ENCODE measurements at places on chromosomes 12 and 14. TPM values are rescaled to one million over a fixed set of nuclear protein-coding genes. Genes with fewer than 3 reads are reported as not detected.

GRCh38 chr14:49287004-49287403, 299.2 kb downstream of the RPS29 start:
- DNase-seq = no peak

DNA sequence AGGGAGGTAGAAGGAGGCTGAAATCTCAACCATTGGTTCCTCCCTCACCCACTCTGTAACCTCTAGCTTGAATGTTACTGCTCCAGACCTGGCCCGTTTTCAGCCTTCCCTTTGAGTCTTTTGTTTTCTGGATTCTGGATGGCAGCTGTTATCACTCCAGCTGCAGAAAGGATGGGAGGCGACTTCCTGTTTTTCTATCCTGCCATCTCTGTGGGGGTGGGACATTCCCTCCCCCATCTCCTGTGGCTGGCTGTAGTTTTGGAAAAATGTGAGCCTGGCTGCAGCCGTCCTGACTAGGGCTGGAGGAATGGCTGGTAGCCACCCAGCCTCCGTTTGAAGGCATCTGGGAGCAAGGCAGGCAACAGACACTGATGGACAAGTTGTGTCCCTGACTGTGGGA, 2.9 kb upstream of the PPFIBP1 start:
- no peak for DNase-seq

DNA sequence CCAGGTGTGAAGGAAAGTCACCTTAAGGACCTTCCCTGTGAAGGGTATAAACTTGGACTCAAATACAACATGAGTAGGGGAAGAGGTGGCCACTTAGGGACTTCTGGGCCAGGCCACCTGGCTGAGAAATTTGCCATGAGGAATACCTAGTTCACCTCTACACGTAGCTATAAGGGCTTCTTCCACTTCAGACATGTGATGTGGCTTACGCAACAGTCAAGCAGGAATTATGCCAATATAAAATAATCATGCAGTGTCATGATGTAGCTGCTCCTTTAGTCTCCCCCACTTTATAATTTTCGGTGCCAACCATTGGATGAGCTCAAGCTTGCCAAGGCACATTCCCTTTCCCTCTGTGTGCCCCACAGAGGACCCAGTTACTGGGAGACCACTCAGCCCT, 166.6 kb upstream of the BCL2L14 start:
- DNase-seq = no peak

DNA sequence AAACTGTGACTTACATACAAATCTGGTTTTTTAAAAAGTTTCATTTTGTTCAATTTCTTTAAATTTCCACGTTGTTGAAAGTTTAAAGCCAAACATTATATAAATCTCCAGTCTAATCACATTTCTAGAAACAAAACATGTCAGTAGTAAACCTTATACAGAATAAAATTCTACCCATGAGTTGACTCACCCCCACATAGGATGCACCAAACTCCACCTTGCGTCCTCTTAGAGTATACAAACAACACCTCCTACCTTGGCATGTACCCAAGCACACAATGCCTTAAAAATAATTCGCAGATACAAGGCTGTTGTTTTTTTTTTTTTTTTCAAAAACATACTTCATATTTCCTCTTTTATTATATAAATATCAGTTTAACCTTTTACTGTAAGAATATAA, 3.3 kb downstream of the FBXL14 start:
- no peak for DNase-seq

ZNF84 gene
- polyA plus RNA-seq = 4.7 TPM

COA8 gene
- 118 TPM for polyA plus RNA-seq

KCNC2 gene
- polyA plus RNA-seq = not detected

DNA sequence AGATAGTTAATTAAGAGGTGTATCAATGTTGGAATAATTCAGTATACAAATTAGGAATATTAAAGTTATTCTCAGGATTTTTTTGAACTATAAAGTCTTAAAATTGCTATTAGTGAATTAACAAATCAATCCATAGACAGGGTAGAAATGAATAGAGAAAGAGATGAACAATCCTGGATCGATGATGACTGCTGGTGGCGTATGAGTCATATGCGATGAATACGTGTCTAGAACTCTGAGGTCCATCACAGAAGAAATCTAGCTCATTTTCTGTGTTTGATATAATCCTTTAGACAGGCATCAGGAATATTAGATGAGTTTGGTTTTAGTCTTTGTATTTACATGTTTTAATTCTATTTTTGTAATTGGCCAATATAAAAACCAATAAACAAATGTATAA, 85.4 kb upstream of the RTL1 start:
- DNase-seq = no peak

GRCh38 chr12:48764521-48764920, 24.4 kb downstream of the ADCY6 start:
- DNase-seq = no peak

FAM222A gene
- polyA plus RNA-seq = 0.59 TPM

DNA sequence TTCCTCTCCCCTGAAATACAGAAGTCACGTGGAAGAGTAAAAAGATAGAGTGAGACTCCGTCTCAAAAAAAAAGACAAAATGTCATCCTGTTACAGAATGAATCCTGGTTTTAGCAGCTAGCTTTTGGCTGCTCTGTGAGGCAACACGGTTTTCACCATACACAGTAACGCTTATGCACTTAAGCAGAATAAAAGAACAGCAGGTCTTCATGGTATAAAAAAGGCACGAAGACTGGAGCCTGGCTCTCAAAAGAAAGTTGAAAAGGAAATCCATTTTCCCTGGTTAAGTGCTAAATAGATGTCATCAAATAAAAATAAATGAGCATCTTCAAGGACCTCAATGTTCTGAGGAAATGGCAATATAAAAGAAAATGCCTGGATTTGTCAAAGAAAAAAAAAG, 444.1 kb downstream of the IPO8 start:
- DNase-seq = no peak

DNA sequence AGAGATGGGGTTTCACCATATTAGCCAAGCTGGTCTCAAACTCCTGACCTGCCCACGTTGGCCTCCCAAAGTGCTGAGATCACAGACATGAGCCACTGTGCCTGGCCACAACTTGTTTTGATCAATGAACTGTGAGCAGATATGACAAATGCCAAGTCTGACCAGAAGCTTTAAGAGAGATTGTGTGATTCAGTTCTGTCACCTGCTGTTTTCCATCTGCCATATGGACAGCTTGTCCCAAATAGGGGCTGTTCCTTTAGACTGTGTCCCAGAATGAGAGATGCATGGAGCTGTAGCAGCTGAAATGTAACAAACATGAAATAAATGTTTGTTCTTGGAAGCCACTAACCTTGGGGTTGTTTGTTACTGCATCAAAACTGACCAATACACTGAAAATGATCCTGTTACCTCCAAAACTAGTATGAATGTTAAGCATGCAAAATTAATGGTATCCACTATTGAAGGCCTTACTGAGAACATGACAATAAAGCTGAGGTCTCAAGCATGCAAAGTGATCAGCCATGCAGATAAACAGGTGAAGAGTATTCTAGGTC, 65.9 kb upstream of the MED13L start:
- no peak for DNase-seq

CCND2 gene
- polyA plus RNA-seq = 0.58 TPM

GRCh38 chr12:2614341-2614740, 180.4 kb upstream of the FKBP4 start:
- DNase-seq = no peak

DNA sequence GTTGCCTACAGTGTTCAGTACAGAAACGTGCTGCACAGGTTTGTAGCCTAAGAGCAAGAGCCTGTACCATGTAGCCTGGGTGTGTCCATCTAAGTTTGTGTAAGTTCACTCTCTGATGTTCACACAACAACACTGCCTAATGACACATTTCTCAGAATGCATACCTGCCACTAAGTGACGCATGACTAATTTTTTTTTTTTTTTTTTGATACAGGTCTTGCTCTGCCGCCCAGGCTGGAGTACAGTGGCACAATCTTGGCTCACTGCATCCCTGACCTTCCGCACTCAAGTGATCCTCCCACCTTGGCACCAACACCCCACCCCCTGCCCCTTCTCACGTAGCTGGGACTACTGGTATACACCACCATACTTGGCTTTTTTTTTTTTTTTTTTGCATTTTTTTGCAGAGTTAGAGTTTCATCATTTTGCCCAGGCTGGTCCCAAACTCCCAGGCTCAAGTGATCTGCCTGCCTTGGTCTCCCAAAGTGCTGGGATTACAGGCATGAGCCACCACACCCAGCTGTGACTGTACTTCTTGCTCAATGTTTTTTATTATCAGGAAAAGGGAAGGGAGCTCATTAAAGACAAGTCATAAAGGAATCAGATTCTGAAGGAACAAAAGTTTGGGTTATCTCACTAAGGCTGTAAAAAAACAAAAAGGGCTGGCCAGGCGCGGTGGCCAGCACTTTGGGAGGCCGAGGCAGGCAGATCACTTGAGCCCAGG, 10.0 kb upstream of the CDC42BPB start:
- no peak for DNase-seq

GRCh38 chr12:12467264-12467663, 95.4 kb downstream of the DUSP16 start:
- DNase-seq = no peak

ACOT6 gene
- polyA plus RNA-seq = not detected

LYZ gene
- 5.4 TPM for polyA plus RNA-seq

DNA sequence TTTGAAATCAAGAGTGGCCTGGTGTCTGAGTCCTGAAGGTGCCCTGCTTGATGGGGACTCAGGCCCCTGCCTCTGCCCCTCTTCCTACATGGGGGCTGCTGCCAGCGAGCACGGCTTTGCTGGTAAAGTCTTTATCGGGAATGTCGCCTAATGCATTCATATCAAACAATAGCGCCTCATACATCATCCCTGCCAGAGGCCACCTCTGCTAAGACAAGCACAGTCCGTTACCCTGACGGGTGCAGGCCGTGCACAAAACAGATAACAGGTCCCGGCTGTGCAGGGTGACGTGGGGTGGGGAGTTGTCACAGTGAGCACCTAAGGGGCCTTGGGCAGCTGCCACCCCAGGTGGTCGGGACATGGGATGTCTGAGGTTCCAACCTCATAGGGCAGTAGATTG, 68.4 kb upstream of the FAM222A start:
- no peak for DNase-seq

CCDC38 gene
- not detected for polyA plus RNA-seq

- DNase-seq = no peak
Observed at GRCh38 chr12:97142737-97143410, 235.8 kb downstream of the NEDD1 start.

OR6C4 gene
- not detected for polyA plus RNA-seq

DNA sequence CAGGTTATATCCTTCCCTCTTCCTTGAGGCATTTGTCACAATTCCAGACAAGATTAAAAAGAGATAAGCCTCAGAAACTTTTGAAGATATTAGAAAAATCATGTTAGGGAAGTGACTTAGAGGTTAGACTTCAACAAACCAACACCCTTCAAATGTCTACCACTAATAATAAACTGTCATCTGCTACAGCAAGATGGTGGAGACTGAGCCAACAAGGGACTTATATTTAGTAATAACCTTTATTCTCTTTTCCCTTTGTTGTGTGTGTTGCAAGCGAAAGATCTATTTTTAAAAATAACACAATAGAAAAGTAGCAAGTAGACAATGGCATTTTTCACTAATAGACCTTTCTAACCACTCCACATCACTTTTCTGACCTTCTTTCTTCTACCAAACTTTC, 28.6 kb downstream of the PRICKLE1 start:
- DNase-seq = no peak

HELB gene
- 0.55 TPM for polyA plus RNA-seq

GRCh38 chr14:64790478-64790877, 86.3 kb downstream of the PLEKHG3 start:
- DNase-seq = no peak

GRCh38 chr12:19856389-19856788, 417.1 kb downstream of the AEBP2 start:
- no peak for DNase-seq

SOCS2 gene
- 3.4 TPM for polyA plus RNA-seq

DNA sequence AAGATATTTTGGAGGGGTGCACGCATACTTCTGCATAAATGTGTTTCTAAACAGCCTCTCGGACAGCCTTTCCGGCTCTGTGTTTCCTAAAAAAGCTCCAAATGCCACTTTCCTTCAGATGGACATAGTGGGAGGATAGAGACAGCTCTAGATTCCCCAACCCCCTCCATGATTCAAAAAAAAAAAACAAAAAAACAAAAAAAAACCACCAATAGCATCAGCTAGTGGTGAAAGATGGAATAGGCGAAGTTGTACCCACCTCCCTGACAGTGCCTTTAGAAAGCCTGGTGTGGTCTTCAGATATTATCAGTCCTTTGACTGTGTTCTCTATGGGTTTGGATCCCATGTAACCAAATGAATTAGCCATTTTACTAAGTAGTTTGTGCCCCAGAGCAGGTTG, 94.1 kb downstream of the PHETA1 start:
- no peak for DNase-seq

DNA sequence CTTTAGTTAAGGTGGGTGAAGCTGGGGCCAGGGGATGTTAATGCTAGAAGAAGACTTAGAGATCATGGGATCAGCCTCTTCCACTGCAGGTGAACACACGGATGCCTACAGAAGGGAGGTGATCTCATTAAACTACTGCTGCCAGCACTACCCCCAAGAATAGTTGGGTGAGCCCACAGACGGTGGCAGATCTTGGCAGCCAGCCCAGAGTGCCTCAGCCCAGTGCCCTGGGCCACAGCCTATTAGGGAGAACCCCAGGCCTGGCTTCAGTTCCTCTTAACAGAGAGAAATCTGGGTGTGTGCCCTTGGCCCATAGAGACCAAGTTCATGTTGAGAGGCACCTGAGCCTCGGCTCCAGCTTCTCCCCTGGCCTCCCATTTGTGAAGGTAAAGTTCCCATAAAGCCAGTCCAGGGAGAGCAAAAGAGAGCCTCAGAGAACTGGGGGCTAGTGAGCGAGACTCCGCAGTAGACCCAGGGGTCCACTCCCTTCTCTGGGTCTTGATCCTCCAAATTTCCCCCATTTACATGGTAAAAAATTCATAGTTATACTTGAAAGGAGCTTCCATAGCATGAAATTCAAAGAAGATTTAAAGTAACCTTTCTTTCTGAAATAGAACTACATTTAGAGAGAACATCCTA, 125.0 kb upstream of the CCND2 start:
- peak; percentile 74 for DNase-seq

ADIPOR2 gene
- polyA plus RNA-seq = 28.6 TPM

BMP4 gene
- 2.4 TPM for polyA plus RNA-seq

- DNase-seq = no peak
Observed at GRCh38 chr14:26380637-26381036, 217.2 kb downstream of the NOVA1 start.

- DNase-seq = no peak
Observed at GRCh38 chr12:117144599-117144998, 45.4 kb upstream of the TESC start.

- no peak for DNase-seq
Observed at GRCh38 chr12:8912914-8913313, 1.4 kb upstream of the PHC1 start.

DNA sequence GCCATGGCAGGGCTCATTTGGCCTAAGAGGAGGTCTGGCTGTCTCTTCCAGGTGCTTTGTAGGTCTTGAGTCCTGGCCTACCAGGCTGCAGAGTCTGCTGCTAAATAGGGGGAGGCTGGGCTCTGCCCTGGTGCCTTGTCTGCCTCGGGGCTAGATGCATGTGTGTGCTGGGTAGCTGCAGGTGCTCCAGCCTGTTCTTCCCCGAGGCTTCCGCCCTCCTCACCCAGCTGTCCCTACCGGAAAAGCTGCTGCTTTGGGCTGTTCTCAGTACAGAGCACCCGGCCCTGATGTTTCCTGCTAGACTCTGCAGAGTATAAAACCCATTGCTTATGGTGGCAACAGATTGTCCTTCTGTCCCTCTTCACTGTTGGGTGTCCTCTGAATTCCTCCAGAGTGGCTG, 37.7 kb downstream of the RAB35 start:
- DNase-seq = peak; percentile 5

GRCh38 chr14:71533390-71533789, 398.8 kb upstream of the RGS6 start:
- no peak for DNase-seq

GRCh38 chr12:130675791-130676190, 40.3 kb downstream of the RIMBP2 start:
- DNase-seq = no peak

GRCh38 chr12:101746661-101747060, 7.4 kb upstream of the SYCP3 start:
- DNase-seq = no peak

Measured in psoas muscle (tissue), 8 donors.